ENCODE measurements at places on chromosomes 1 and 21.

- no peak overlapping the region for H3K27ac ChIP-seq
- H3K4me1 ChIP-seq: peaks cover 10% of the 10 kb centered on the region
- H3K27me3 ChIP-seq: no peaks in the 10 kb centered on the region
Observed at GRCh38 chr1:67559222-67559700, 125.7 kb upstream of the GADD45A start.

DNA sequence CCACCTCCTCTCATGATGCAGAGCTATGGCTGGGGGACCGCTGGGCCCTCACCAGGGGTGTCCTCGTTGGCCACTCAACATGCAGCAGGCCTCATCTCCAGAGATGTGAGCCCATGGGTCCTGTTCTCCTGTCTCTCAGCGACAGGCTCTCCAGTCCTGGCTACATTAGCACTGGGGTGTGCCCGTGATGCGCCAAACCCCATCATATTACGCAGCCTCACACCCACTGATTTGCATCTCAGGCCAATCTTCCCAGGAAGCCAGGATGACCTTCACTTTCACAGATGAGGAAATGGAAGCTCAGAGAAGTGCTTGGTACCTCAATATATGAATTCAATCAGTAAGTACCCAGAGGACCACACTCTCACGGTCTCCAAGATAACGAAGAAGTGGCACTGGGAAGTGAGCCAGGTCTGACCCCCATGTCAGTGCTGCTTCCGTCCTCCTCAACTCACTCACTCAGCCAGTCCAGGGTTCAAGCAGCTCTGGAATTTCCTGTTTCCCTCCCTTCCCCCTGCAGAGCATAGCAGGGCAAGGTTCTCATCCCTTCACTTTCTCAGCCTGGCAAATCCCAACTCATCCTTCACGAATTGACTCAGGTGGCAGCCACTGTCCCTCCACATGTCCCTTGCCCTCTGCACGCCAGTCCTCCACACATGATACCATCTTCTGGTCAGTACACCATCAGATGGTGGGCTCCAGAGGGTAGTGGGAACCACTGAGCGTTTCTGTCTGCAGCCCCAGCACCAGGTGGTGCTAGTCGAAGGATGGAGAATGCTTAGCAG is 28.9 kb upstream of the EVA1B start:
- H3K4me3 ChIP-seq: no peak overlapping the region
- no peaks in the 10 kb centered on the region for H3K4me1 ChIP-seq
- H3K27me3 ChIP-seq: no peaks in the 10 kb centered on the region

GRCh38 chr1:101924700-101925099 is 72.0 kb downstream of the OLFM3 start:
- H3K36me3 ChIP-seq: no peaks in the 10 kb centered on the region
- no peaks in the 10 kb centered on the region for H3K27me3 ChIP-seq
- H3K4me3 ChIP-seq: no peak overlapping the region

- H3K27me3 ChIP-seq: peaks cover 20% of the 10 kb centered on the region
- H3K4me1 ChIP-seq: no peaks in the 10 kb centered on the region
- no peak for DNase-seq
- no peak overlapping the region for H3K4me3 ChIP-seq
- H3K27ac ChIP-seq: no peak overlapping the region
Observed at GRCh38 chr1:147717051-147717705, 43.2 kb downstream of the GJA5 start.

- peaks cover 11% of the 10 kb centered on the region for H3K4me1 ChIP-seq
- H3K27ac ChIP-seq: no peak overlapping the region
- no peaks in the 10 kb centered on the region for H3K36me3 ChIP-seq
- DNase-seq: no peak
- H3K4me3 ChIP-seq: no peak overlapping the region
Observed at GRCh38 chr1:57307392-57308170, 116.3 kb downstream of the DAB1 start.

GRCh38 chr1:119733754-119734153 is 22.0 kb downstream of the PHGDH start:
- H3K27ac ChIP-seq: no peak overlapping the region
- no peaks in the 10 kb centered on the region for H3K27me3 ChIP-seq
- peaks cover 2% of the 10 kb centered on the region for H3K36me3 ChIP-seq
- H3K4me3 ChIP-seq: no peak overlapping the region
